ENCODE measurements at places on chromosomes 13 and 19.
A peak's percentile ranks its signal among the peaks of the same experiment; 100 is the strongest.

- DNase-seq = no peak
These were observed 19.1 kb upstream of the CCNA1 start for GRCh38 chr13:36413161-36413560.

- DNase-seq = no peak
These were observed 3.1 kb downstream of the FTL start for GRCh38 chr19:48968179-48968661.

DNA sequence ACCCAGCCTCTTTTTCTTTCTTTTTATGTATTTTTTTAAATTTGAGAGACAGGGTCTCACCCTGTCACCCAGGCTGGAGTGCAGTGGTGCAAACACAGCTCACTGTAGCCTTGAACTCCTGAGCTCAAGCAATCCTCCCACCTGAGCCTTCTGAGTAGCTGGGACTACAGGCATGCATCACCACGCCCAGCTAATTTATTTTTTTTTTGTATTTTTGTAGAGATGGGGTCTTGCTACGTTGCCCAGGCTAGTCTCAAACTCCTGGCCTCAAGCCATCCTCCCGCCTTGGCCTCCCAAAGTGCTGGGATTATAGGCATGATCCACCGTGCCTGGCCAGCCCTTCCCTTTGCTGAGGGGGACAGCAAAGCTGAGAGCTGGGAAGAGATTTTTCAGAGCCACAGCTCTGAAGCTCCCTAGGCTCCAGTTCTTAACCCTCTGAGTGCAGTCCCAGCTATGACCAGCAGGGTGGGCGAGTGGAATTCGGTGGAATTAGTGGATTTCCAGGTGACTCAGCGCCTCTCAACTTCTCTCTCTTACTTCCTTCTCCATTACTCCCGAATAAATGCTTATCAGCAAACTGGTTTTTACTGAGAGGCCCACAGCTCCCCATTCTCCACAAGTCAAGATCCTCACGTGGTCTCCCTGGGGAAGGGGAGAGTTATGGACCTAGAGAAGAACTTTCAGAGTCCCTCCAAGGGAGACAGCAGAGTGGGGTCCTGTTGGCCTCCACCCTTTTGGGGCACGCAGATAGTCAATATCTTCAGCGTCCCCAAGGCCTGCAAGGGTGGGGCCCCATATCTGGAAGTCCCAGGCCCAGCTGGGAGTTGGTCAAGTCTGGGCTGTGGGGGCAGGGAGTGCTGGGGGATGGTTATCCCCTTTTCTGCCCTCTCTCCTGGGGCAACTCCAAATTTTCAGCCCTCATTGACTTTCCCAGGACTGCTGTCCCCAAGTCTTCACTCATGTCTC lies 1.2 kb downstream of the BLVRB start:
- peak; percentile 54 for DNase-seq

DNA sequence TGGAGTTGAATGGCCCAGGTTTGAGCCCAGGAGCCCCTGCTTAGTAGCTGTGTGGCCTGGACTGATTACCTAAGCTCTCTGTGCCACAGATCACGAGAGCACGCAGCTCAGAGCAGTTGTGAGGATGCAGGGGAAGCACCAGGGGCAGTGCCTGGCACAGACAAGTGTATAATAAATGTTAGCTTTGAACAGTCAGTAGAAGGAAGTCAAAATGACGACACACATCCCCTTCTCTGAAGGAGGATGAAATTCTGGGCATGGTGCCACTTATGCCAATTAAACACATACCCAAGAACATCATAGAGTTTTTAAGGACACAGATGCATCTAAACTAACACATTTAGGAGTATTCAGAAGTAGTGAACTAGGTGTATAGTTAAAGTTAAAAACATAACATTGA lies 24.9 kb upstream of the SIGLEC11 start:
- DNase-seq = no peak

Data from caudate nucleus (tissue), 63 donors.